ENCODE measurements at places on chromosomes 5 and 9. TPM values are rescaled to one million over a fixed set of nuclear protein-coding genes. Genes with fewer than 3 reads are reported as not detected.

Gene ZBTB26
- 2.3 TPM for total RNA-seq

DNA sequence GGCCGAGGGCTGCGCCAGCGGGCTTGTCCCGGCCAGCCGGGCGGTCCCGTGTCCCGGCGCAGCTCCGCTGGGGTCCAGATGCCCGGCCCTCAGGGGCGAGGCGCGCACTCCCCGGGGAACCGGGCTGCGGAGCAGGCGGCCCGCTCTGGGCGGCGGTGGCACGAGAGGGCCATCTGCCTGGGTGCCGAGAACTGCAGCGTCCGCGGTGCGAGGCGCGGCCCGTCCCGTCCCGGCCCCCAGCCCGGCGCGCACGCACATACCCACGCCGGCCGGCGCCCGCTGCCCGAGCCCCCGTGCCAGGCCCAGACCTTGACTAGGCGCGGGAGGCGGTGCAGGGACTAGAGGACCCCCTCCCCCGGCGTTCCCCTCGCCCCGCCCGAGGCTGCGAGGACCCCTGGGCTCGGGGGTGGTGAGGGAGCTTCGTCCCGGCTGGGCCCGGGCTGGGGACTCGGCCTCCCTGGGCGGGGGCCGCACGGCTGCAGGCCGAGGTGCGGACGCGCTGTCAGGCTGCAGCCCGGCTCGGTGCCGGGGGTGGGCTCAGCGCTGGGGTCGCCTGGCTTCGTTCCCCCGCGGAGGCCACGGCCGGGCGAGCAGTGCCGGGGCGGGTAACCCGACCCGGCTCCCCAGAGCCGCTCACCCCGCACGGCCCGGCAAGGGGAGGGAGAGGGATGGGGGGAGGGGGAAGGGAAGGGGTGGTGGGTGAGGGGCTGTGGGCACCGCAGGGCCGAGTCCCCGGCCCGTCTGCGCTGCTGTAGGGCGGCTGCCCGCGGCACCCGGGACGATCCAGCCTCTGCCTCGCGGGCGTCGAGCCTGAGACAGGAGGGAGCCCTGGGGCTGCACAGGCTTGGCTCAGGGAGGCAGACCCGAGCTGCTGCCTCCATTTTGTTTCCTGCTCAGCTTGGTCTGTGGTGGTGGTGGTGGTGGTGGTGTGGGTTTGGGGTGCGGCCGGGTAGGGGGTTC, 1.2 kb upstream of the NSD1 start:
- H3K4me3 ChIP-seq = no peak overlapping the region
- H3K27me3 ChIP-seq = no peaks in the 10 kb centered on the region
- peak overlapping the region; percentile 83 for H3K27ac ChIP-seq
- peaks cover 8% of the 10 kb centered on the region for H3K36me3 ChIP-seq

GRCh38 chr9:4986296-4986695, 1.2 kb downstream of the JAK2 start:
- H3K27ac ChIP-seq = peak overlapping the region; percentile 94
- H3K4me1 ChIP-seq = peaks cover 7% of the 10 kb centered on the region
- no peak for DNase-seq
- no peaks in the 10 kb centered on the region for H3K27me3 ChIP-seq
- no peaks in the 10 kb centered on the region for H3K36me3 ChIP-seq

GRCh38 chr9:114460513-114461199, 44.6 kb downstream of the WHRN start:
- H3K27ac ChIP-seq = no peak overlapping the region
- no peak for DNase-seq
- H3K36me3 ChIP-seq = no peaks in the 10 kb centered on the region
- no peaks in the 10 kb centered on the region for H3K27me3 ChIP-seq
- H3K4me3 ChIP-seq = no peak overlapping the region

GRCh38 chr5:14771189-14771588, 100.4 kb downstream of the ANKH start:
- H3K27me3 ChIP-seq = no peaks in the 10 kb centered on the region
- no peaks in the 10 kb centered on the region for H3K36me3 ChIP-seq
- H3K27ac ChIP-seq = no peak overlapping the region
- H3K4me1 ChIP-seq = no peaks in the 10 kb centered on the region

Data from pancreas (tissue), 10 donors.